Epithelial cell of prostate (primary cell): ENCODE measurements at places on chromosomes 5 and 9.
A peak's percentile ranks its signal among the peaks of the same experiment; 100 is the strongest.

GRCh38 chr9:123523001-123523400 lies 167.0 kb downstream of the CRB2 start:
- no peak for DNase-seq

DNA sequence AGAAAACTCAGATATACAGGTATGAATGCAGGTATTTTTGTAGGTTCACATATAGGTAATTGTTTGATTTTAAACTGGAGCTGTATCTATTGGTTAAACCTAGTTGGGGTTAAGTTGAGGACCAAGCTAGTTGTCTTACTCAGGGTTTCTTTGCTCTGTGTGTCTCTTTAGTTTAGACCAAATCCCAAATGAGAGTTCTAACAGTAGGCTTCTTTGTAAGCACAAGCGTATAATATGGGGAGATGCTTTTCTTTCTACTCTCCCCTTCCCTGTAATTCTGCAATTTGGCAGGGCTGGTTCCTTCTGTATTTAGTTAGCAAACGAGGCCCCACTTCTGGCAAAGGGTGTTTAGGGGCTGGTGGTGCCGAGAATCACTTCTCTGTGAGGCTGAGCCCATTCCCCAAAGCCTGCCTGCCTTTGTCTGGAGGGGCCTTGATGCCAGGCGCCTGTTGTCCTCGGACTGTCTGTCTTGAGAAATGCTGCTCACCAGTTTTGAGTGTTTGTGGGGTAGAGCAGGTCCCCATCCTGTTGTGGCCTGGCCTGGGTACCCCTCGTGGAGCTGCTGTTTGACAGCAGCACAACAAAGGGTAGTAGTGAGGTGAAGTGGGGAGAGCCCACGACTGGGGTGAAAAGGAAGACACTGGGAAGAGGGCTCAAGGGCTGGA lies 259.3 kb downstream of the FANCC start:
- DNase-seq = no peak

GRCh38 chr5:30279237-30279636 lies 914.2 kb upstream of the CDH6 start:
- no peak for DNase-seq

DNA sequence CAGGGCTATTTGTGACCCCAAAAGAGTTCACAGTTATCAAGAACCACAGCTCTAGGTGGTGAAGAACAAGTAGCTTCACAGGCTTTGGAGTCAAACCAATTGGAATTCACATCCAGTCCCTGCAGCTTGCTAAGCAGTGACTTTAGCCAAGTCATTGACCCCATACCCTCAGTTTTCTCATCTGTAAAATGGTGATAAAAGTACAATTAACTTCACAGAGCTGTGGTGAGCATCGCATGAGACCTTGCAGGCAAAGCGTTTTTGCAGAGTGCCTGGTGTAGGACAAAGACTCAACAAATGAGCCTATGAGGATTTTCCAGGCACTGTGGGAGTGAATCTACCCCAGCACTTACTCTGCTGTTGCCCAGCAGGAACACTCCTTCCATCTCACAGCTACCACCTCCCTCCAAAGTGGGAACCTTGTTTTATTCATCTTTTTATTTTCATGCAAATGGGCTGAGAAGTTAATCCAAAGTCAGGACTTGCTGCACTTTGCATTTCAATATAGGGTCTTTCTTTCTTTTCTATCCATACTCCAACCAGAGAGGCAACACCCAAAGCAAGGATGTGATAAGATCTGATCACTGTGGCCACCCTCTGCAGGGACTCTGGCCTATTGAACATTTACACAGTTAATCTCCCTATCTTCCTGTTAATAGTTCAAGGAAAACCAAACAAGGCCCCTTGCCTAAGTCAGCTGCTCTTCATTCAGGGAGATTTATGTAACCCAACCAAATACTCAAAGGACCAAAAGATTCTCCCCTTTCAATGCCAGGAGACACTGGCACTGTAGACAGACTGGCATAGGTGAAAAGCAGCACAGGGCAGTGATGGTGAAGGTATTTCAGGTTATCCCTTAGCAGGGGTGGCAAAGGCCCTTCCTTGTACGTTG lies 41.9 kb downstream of the ABCA1 start:
- DNase-seq = no peak

- DNase-seq = no peak
Measured at GRCh38 chr5:11658376-11658775, 245.9 kb downstream of the CTNND2 start.

DNA sequence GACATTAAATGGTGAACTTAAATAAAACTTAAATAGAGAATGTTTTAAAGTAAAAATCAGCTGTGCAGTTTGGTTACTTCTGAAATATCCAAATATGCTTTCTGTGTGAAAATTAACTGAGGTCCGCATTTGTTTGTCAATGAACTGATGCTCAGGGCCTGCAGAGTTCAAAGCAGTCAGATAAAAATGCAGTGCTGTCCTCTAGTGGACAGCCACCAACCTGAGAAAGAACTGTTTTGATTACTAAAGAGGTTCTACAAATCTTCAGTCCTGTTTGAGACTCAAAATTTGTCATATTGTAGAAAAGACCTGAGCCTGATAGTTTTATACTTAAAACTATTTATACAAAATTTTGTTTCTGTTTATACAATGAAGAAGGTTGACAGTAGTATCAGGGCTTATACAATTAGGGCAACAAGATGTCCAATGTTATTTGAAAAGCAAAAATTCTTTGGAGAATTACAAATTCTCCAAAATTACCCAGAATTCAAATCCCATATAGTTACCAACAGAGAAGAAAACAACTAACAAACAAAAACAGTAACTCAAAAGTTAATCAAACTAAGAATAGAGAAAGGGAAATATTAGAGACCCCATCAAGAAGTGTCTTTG lies 232.3 kb upstream of the TBCA start:
- DNase-seq = no peak

- DNase-seq = no peak
Measured at GRCh38 chr5:84683594-84683993, 298.9 kb upstream of the EDIL3 start.

- no peak for DNase-seq
Measured at GRCh38 chr9:98791608-98792490, 4.5 kb downstream of the ANKS6 start.

- DNase-seq = no peak
Measured at GRCh38 chr5:16663840-16664239, 47.0 kb upstream of the RETREG1 start.

- no peak for DNase-seq
Measured at GRCh38 chr5:136769093-136769492, 403.7 kb upstream of the TRPC7 start.

DNA sequence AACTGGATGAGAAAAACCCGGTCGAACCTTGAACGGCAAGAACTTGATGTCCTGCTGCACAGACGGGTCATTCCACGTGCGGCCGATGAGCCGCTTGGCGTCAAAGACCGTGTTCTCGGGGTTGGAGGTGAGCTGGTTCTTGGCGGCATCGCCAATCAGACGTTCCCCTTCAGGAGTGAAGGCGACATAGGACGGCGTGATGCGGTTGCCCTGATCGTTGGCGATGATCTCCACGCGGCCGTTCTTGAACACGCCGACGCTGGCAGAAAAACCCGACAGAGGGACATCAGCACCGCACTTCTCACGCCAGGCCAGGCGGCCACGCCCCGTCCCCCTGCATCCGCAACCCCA lies 519 bp downstream of the HSPA5 start:
- DNase-seq = no peak

DNA sequence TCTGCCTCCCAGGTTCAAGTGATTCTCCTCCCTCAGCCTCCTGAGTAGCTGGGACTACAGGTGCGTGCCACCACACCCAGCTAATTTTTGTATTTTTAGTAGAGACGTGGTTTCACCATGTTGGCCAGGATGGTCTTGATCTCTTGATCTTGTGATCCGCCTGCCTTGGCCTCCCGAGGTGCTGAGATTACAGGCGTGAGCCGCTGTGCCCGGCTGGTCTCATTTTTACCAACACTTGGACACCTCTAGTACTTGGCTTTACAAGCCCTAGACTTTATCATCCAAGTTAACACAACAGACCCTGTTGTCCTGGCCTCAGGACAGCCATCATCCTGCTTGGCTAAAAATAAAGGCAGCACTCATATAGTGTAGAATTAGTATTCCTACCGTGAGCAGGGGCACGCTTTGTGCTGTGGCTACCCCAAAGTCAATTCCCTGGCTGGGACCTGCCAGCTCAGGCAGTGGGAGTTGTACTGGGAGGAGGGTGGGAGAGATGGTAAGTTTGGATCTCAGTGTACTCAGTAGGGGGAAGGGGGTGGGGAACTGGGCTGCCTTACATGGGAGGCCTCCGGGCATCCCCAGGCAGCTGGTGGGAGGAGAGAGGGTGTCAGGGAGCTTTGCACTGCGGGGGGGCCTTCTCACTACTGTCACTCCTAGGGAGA lies 6.6 kb downstream of the PDZD2 start:
- DNase-seq = no peak

DNA sequence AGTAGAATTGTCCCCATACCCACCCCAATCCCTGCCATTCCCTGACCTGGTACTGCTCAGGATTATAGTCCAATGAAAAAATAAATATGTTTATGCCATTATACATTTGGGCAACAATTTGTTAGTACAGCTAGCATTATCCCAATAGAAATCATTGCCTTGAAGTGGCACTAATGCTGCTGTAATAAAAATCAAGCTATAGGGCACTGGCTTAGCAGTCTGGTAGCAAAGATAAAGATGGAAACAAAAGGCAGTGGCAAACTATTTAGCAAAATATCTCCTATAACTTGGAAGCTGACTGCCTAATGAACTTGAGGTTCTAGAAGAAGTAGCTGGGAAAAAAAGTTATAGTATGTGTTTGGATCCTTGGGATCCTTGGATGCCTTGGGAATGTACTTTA lies 2.2 kb upstream of the TOPORS start:
- no peak for DNase-seq

GRCh38 chr5:103821361-103821760 lies 258.8 kb upstream of the NUDT12 start:
- no peak for DNase-seq

- DNase-seq = peak; percentile 2
Measured at GRCh38 chr5:63401436-63402046, 560.7 kb downstream of the HTR1A start.

DNA sequence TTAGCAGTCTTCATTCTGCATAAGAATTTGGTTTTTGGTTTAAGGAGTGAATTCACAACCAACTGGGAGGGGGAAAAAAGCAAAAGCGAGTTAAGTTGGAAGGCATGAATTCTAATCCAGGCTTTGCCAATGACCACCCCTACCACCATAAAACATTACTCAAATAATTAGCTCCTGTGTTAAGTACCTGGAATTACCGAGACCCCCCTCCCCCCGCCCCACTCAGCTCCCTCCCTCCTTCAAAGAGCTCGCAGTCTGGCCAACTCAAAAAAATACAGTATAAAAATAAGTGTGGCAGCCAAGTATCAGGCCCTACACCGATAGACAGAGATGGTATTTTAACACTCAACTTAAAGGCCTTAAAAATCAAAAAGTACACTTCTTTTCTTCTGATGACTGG lies 492 bp downstream of the ATG12 start:
- no peak for DNase-seq

DNA sequence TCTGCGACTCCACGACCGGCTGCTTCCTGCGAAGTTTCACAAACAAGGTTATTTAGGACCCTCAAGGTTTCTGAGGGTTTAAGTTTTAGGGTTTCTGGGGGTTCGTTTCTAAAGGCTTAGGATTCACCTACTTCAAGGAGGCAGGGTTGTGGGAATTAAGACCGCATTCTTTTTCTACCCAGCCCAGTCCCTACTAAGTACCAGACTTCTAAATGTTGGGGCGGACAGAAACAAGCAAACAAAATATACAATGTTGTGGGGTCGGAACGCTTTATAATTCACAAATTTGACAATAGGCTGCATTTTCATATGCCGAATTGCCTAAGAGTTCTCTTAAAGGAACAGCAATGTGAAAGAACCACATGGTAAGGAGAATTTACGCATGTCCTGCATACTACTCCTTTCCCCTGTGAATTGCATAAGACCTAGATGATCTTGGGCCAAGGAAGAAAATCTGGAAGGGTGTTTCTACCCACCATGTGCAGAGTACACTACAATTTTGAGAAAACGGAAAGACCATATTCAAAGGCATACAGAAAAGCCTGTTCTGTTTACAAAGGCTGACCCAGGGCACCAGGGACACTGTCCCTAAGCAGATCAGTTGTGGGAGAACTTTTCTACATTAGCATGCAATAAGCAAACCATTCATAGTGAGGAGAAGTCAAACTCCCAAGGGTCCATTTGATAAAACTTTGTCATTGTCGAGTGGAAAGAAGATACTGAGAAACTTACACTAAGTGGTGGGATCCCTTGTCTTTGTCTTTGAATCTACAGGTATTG lies 457.3 kb downstream of the RAB3C start:
- DNase-seq = no peak

DNA sequence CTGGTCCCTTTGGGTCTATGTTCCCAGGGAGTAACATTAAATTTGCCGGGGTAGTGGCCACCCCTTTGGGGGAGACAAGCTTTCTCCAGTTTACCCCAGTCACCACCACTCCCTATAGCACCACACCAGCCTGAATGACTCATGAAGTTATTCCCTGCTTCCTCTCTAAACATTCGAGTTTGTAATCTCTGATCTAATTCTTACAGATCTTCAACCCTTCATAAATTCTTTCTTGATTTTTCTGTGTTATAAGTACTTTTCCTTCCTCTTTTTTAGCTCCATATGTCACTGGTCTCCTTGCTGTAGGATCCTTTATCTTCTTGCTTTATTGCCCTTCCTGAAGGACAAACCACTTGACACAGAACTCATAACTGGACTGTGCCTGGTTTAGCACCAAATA lies 55.6 kb downstream of the GNA14 start:
- no peak for DNase-seq

DNA sequence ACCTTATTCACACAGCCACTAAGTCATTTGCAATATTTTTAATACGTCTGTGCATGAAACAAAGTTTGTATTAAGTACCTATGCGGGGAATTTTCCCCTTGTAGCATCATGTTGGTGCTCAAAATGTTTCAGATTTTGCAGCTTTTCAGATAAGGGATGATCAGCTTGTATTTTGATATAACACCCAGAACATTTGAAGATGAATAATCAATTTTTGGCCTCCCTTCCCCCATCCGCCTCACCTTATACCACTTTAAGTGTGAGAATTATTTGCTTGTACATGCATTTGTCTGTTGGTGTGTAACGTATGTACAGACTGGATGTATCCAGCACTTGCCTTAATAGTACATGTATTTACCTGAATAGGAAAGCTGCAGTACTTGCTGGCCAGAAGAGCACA lies 1.7 kb downstream of the JAK2 start:
- no peak for DNase-seq

GRCh38 chr9:21252721-21253547 lies 13.1 kb upstream of the IFNA14 start:
- DNase-seq = no peak

- DNase-seq = no peak
Measured at GRCh38 chr5:2756211-2757152, 5.0 kb upstream of the IRX2 start.
